Naive thymus-derived CD4-positive, alpha-beta T cell (primary cell): ENCODE measurements at places on chromosomes 5 and 9. TPM values are rescaled to one million over a fixed set of nuclear protein-coding genes. Genes with fewer than 3 reads are reported as not detected.

DNA sequence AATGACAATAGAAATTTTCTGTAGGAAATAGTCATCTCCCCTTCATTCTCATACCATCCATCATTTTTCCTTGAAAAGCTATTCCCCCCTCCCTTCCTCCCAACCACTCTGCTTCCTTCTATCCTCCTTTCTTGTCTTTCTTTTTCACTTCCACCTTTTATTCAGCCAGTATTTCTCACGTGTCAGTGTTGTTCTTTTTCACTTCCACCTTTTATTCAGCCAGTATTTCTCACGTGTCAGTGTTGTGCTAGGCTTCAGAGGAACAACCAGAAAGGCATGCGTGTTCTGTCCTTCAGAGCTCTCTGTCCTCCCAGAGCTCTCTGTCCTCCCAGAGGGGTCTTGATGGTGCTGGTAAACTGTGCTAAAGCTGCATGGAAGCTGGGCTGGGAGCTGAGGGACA, 419.6 kb downstream of the GADD45G start:
- no peak for DNase-seq

SPRY4 gene
- 0.08 TPM for total RNA-seq

DNA sequence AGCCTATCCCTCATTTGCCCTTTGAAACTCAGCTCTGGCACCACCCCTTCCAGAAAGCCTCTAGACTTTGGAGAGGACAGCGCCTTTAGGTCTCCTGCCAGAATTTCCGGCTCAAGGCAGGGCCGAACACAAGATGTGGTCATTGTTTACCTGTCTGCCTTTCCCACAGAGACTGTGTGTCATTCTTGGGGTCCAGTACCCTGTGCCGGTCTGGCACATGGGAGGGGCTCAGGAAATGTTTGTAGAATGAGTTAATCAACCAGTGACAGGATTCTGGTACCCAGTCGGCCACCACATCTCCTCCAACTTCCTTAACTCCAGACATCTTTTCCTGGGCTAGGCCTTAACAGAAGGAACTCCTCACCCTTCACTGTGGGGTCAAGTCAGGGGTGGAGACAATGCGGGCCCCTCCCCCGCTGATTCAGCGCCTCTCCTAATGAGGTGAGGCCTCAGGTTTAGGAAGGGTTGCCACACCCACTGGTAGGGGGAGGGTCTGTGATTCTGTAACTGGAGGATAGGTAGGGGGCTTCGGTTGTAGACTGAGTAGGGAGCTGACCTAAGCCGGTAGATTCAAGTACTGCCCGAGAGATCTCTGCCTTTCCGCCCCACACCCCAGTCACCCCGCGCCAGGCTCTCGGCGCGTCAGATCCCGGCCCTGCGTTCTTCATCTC, 29.3 kb downstream of the PCDH1 start:
- no peak for DNase-seq

IPO11 gene
- 26.9 and 29.0 TPM in 2 replicates for total RNA-seq

DNA sequence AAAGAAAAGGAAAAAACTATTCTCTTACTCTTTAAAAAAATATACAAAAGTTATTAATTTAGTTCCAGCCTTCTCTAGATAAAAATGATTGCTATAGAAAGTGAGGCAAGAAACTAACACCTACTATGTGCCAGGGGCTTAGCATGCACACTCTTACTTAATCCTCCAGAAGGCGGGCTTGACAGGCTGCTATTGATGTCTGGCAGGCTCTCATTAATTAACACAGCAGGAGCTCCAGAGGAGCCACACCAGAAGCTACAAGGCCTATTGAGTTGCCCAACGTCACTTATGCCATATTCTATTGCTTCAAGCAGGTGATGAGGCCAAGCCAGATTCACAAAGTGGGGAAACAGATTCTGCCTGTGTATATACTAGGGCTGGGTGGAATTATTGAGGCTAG, 54.6 kb upstream of the CLINT1 start:
- DNase-seq: no peak

ANKRD34B gene
- total RNA-seq: not detected

SMIM33 gene
- total RNA-seq: 0.99 and 1.2 TPM in 2 replicates

- DNase-seq: no peak
Measured at GRCh38 chr5:123949043-123949804, 437.2 kb downstream of the CSNK1G3 start.

- no peak for DNase-seq
Measured at GRCh38 chr9:127091526-127091925, 30.9 kb downstream of the ANGPTL2 start.

- DNase-seq: no peak
Measured at GRCh38 chr5:172356527-172356926, 73.0 kb upstream of the UBTD2 start.

DNA sequence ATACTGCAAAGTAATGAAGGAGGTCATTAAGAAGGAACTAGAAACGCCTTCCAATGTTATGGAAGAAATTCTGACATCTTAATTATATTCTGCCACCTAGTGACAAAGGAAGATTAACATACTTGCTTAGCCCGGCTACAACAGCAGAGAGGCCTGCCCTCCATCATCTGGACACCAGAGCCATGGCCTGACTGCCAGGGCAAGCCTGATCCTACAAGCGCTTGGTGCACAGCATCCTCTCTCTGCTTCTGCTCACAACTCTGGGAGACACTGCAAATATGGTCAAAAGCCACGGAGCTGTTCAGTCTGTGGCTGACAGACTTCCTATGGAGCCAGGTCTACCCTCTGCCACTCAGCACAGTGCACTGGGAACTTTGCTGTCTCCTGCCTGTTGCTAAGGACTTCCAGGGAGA, 87.3 kb upstream of the SLC44A1 start:
- DNase-seq: peak; percentile 18

HAPLN1 gene
- total RNA-seq: not detected

- no peak for DNase-seq
Measured at GRCh38 chr9:37053684-37054362, 19.8 kb upstream of the PAX5 start.

DNA sequence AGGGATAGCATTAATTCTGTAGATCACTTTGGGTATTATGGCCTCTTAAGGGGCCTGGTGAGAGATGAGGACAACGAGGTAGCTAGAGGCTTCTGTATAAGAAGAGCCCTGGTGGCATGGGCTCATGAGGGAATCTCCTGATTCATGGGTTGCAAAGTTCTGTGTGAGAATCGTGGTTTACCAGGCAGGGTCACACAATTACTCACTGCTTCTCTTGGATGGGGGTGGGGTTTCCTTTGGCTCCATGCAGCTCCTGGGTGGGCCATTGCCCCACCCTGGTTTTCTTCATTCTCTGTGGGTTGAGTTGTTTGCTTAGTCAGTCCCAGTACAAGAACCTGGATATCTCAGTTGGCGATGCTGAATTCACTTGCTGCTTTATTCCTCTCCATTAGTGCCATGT, 30.9 kb upstream of the TNFSF15 start:
- no peak for DNase-seq

DNA sequence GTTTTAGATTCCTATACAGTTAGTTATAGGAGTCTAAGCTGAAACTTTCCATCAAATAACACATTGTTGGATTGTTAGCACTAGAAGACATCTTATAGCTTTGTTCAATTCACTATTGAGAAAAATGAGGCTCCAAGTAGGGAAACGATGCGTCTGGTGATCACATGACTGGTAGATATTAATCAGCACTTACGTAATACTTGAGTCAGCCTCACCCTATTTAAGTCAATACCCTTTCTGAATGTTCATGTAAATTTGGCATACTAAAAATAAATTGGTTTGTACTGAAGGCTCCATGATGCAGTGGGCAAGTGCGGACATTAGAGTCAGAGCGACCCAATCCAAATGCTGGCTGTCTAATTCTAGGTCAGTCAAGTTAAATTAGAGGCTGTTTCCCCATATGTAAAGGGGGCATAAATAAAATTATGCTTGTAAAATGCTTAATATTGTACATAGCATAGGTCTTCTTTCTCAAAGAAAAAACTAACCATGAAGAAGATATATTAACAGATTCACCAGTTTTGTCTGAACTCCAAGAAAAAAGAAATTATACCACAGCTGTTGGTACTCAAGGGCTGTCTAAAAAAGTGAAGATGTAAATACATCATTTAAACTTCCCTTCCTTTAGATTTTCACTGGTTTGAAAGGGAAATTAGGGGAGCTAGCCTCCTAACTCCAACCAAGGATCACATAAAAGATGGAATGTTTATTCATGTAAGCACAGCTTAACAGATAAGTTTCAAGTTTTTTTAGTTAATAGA, 406.6 kb upstream of the TLE4 start:
- no peak for DNase-seq

DNA sequence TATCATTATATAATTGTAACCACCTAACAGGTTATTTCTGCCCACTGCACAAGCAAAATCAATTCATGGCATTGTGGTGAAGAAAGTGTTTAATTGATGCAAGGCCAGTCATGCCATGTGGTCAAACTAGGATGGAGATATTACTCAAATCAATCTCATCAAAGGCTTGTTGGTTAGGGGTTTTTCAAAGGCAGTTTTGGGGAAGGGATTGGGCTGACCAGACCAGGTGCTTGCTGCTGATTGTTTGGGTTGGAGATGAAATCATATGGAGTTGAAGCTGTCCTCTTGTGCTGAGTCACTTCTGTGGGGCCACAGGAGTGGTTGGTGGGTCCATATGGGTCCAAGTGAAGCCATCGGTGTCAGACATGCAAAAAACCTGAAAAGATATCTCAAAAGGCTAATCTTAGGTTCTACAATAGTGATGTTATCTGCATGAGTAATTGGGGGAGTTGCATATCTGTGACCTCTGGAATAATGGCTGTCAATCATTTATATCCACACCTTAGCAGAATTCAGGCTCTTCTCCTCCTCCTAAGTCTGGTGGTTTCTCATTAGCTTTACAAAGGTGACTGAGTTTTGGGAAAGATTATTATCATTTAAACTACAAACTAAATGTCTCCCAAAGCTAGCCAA, 44.9 kb downstream of the HMGCS1 start:
- DNase-seq: no peak

- DNase-seq: no peak
Measured at GRCh38 chr5:14967166-14967565, 95.6 kb upstream of the ANKH start.

- no peak for DNase-seq
Measured at GRCh38 chr9:37062336-37062735, 28.3 kb upstream of the PAX5 start.

ADAMTS12 gene
- total RNA-seq: not detected

DNA sequence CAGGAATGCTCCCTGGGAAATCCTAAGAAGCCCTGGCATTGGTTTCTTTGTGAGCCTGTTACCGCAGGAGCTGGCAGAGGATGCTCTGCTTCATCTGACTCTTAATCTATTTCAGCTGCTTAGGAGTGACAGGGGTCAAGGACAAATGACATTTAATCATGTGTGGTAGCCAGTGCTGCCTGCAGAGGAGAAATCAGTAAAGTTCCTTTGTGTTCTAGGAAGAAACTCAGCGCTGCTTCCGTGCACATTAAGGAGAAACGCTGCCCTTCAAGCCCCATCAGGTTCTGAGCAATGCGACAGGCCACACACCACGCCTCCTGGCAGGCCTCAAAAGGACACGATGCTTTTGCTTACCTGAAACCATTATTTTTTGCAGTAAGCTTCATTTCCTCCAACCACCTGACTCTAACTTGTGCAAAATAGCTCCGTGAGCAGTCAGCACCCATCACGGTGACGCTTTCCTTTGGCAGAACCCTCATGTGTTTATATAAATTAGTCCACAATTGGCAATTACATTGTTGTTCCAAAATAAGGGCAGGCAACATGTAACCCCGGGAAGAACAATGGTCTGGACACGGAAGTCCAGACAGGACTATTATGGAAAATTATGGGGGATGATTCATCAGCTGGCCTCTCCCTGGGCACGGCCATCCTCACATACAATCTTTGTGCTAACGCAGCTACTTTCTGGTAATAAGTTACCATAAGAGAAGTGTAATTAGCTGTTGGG, 387.9 kb upstream of the DAP start:
- DNase-seq: no peak

GRCh38 chr5:166962461-166962860, 1329.0 kb upstream of the WWC1 start:
- DNase-seq: no peak

DNA sequence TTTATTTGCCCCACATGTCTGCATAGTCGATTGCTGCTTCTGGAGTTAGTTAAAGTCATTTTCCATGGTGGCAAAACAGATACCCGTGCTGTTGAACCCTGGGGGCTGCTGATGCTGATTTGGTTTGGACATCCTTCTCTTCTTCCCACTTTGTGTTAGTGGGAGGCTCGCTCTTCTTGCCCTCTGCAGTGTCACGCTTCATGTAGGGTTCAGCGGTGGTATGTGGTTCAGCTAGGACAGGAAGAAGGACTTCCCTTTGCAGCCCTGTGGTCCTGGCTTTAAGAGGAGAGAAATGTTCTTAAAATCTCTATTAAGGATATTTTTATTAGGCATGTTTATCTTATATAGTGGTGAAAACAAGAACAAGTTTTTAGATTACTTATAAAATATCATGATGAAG, 36.2 kb downstream of the SLC36A1 start:
- no peak for DNase-seq

- no peak for DNase-seq
Measured at GRCh38 chr9:135914921-135915320, 7.6 kb upstream of the CAMSAP1 start.

DNA sequence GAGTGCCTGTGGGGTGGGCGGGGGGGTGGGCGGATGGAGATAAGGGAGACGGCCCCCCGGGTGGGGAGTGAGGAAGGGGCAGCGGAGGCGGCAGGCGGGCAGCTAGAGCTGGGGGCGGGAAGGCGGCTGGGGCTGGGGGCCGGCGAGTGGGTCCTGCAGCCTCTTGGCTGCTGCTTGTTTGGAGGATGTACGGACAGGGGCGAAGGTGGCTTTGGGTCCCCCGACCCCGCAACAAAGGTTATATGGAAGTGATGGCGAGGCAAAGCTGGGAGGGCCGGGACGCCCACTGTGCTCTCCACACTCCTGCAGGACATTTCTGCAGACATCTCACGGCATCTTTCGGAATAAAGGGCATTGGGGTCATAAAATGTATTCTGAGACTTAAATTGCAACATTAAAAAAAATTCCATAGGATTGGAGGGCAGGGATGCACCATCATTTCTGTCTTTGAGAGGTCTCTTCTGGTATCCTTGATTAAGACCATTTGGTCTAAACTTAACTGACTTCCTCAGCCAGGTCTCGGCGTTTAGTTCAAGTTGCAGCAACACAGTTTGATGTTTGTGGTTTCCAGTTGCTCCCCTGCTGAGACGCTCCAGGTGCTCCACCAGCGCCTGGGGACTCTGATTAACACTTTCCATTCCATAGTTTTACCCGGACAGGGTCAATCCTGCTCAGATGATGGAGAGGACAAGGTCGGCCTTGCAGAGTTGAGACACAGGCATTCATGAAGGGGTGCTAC, 101.6 kb upstream of the SSBP2 start:
- DNase-seq: peak; percentile 32

DNA sequence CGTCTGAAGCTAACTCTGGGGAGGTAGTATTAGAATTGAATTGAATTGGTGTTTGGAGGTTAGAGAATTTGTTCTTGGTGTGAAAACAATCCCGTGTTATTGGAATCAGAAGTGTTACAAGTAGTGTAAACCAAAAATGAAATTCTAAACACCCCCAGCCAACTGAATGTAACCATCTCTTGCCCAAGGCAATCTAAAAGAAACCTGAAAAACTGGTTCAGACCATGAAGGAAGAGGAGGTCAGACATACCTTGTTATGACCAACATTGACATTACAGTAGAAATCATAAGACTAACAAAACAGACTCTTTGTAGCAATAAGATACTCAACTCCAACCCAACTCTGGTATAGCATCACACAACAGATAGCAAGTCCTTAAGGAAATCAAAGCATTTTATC, 159.0 kb downstream of the TUSC1 start:
- DNase-seq: no peak

GRCh38 chr5:55104946-55105701, 2.7 kb downstream of the GZMA start:
- DNase-seq: no peak

MYOT gene
- not detected for total RNA-seq

DEPDC1B gene
- 0.34 TPM for total RNA-seq

SLC46A2 gene
- not detected for total RNA-seq

PARP8 gene
- total RNA-seq: 129 TPM

- no peak for DNase-seq
Measured at GRCh38 chr9:3962496-3962895, 337.4 kb downstream of the GLIS3 start.
